Cardiac ventricle fibroblast (primary cell): ENCODE measurements at places on chromosomes 12 and 14. TPM values are rescaled to one million over a fixed set of nuclear protein-coding genes. Genes with fewer than 3 reads are reported as not detected.

ACOT6 gene
- not detected in 2 replicates for total RNA-seq

NEUROD4 gene
- total RNA-seq = not detected in 2 replicates

CPNE6 gene
- not detected in 2 replicates for total RNA-seq

GAS2L3 gene
- 3.3 and 3.6 TPM in 2 replicates for total RNA-seq

SDR9C7 gene
- not detected in 2 replicates for total RNA-seq

OR4E1 gene
- total RNA-seq = not detected in 2 replicates

RFX4 gene
- not detected in 2 replicates for total RNA-seq

TIMELESS gene
- 3.6 and 3.9 TPM in 2 replicates for total RNA-seq

CD27 gene
- not detected in 2 replicates for total RNA-seq

PPP1R13B gene
- 2.2 and 4.6 TPM in 2 replicates for total RNA-seq

RIMBP2 gene
- total RNA-seq = 0.31 and 0.93 TPM in 2 replicates

PAPOLA gene
- 47.3 and 58.2 TPM in 2 replicates for total RNA-seq

OLR1 gene
- not detected in 2 replicates for total RNA-seq

GDF3 gene
- total RNA-seq = not detected in 2 replicates

STAC3 gene
- 0.20 and 3.1 TPM in 2 replicates for total RNA-seq

PRPH gene
- total RNA-seq = 0.73 TPM in 1 of 2 replicates, not detected in the other

TARBP2 gene
- total RNA-seq = 26.5 and 32.2 TPM in 2 replicates

KRT83 gene
- not detected in 2 replicates for total RNA-seq

DAO gene
- not detected in 2 replicates for total RNA-seq

CCNB1IP1 gene
- total RNA-seq = 28.0 and 42.1 TPM in 2 replicates

JAG2 gene
- 0.81 and 1.9 TPM in 2 replicates for total RNA-seq

TAS2R13 gene
- total RNA-seq = 0.15 and 0.37 TPM in 2 replicates

GRIP1 gene
- not detected in 2 replicates for total RNA-seq

CELA1 gene
- total RNA-seq = not detected in 2 replicates

ADCY4 gene
- total RNA-seq = 0.94 and 2.1 TPM in 2 replicates

SLC5A8 gene
- total RNA-seq = not detected in 2 replicates

TAS2R7 gene
- not detected in 2 replicates for total RNA-seq

PRB2 gene
- total RNA-seq = not detected in 2 replicates

EGLN3 gene
- 6.4 and 7.6 TPM in 2 replicates for total RNA-seq

FGF6 gene
- total RNA-seq = not detected in 2 replicates

CPNE8 gene
- 7.1 and 9.1 TPM in 2 replicates for total RNA-seq

CLEC2B gene
- 24.3 and 29.7 TPM in 2 replicates for total RNA-seq

PIANP gene
- total RNA-seq = not detected in 2 replicates

CCDC38 gene
- total RNA-seq = not detected in 2 replicates

SERPINA5 gene
- total RNA-seq = 0.19 and 0.44 TPM in 2 replicates

EXOC3L4 gene
- total RNA-seq = 1.9 TPM in 1 of 2 replicates, not detected in the other

FOXN4 gene
- total RNA-seq = not detected in 2 replicates

GABARAPL1 gene
- total RNA-seq = 51.7 and 58.4 TPM in 2 replicates

CARMIL3 gene
- not detected in 2 replicates for total RNA-seq

DHRS4L2 gene
- 8.2 and 13.2 TPM in 2 replicates for total RNA-seq

ACOT2 gene
- total RNA-seq = 63.7 and 68.4 TPM in 2 replicates

AQP5 gene
- 7.6 and 8.0 TPM in 2 replicates for total RNA-seq

PMEL gene
- 0.44 and 0.68 TPM in 2 replicates for total RNA-seq

C3AR1 gene
- total RNA-seq = 0.25 TPM in 1 of 2 replicates, not detected in the other

ESR2 gene
- not detected in 2 replicates for total RNA-seq
